ENCODE measurements at places on chromosomes 6 and 20.

DNA sequence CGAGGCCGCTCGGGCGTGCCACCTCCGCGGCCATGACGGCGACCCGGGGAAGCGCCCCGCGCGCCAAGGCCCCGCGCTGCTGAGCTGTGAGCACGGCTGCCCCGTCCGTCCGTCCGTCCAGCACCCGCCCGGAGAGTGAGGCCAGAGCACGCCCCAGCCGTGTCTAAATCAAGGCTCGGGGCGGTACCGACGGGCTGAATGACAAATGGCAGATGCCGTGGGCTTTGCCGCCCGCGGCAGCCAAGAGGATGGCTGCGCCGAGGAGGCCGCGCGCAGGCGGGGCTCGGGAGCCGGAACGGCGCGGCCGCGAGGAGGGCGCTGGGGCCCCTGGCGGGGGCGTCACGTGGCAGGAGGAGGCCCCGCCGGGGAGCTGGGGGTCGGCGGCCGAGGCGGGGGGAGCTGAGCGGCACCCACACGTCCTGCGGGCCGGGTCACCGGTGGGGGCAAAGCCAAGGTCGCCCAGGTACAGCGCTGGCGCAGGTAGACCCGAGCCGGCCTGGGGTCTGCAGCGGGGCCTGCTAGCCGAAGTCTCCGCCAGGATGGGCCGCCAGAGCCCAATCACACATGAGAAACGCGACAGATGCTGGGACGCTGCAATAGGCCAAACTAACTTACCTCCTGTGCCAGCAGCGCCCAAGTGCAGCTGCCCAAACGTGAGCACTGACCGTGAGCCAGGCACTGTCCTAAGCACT, at the start of gene PLAGL1:
PLAGL1 (minus strand) TSS at position 140 of the 692 bp plus-strand sequence. CDS start 60,123 bp downstream, outside the sequence.
- DNase-seq: no peak

GRCh38 chr6:118895859-118896258, 1.9 kb downstream of the ASF1A start:
- DNase-seq: no peak

GRCh38 chr6:143429970-143430369, 20.5 kb downstream of the ADAT2 start:
- DNase-seq: no peak

GRCh38 chr6:87333591-87334181, 4.6 kb upstream of the GJB7 start:
- DNase-seq: no peak

DNA sequence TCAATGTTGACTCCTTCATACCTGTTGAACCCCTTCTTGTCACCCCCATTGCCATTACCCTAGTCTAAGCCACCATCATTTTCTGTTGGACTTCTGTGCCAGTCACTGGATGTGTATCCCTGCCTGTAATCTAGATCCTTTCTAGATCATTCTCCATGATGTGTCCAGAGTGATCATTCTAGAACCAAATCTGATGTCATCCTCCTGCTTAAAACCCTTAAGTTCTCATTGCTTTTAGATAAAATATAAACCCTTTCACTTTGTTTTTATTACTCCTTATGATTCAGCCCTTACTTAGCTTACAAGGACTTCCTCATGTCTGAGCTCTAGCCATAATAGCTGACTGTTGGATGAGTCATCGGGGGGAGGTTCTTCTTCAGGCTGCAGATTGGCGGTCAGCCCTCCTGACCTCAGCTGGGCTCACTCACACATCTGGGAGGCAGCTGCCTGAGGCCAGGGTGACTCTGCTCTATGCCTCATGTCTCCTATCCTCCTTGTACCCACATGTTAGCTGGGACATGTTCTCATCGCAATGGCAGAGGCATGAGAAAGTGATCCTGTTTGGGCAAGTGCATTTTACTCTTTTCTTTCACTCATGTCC, 287.6 kb downstream of the ESR1 start:
- DNase-seq: no peak

DNA sequence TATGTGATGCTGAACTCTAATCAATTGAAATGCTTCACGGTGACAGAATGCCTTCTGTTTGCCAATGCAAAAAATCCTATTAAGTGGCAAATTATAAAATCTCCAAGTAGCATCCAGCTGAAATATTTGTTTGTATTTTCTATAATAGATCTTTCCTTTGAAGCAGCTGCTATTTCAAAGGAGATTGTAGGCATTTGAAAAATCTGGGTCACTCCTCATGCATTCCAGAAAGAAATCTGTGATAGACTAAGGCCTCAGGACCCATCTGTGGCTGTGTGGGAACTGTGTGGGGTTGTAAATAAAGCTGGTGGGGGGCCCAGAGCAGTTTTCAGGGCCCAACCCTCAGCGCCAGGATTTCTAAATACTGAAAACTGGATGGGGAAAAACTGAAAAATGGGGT, 216.9 kb upstream of the ARG1 start:
- no peak for DNase-seq

- no peak for DNase-seq
Measured at GRCh38 chr20:540391-541201, 3.0 kb downstream of the CSNK2A1 start.

DNA sequence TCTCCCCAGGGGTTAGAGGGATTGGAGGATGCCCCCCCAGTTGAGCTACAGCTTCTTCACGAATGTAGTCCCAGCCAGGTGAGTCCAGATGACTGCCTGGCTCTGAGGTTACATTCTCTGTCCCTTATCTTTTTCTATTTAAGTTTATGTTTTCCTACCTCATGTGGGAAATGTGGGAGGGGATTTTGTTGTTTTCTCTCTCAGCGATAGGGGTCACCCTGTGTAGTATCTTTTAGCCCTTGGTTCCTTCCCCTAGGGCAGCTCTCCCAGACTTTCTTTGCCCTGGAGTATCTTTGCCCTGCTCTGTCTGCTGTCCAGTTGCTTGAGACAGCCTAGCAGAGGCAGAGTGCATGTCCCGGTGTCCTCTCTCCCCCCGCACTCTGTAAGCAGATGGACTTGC, 5.8 kb downstream of the FANCE start:
- no peak for DNase-seq

- no peak for DNase-seq
Measured at GRCh38 chr6:7633361-7633760, 43.4 kb downstream of the SNRNP48 start.

DNA sequence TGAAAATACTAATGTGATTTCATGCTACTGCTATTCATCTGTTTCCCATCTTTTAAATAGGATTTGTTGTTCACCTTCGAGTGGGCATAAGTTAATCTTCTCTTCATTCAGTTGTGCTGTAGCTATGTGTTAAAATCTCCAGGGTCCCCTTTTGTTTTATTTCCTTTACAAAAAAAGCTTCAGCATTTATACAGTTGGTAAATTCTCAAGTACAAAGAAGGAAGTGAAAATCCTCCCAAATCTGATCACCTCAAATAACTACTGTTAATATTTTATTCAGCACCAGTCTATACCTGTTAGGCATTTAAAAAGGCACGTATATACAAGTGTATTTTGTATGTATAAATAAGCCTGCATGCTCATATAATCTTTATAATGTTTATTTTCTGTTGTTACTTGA, 251.2 kb downstream of the TMEM242 start:
- no peak for DNase-seq

DNA sequence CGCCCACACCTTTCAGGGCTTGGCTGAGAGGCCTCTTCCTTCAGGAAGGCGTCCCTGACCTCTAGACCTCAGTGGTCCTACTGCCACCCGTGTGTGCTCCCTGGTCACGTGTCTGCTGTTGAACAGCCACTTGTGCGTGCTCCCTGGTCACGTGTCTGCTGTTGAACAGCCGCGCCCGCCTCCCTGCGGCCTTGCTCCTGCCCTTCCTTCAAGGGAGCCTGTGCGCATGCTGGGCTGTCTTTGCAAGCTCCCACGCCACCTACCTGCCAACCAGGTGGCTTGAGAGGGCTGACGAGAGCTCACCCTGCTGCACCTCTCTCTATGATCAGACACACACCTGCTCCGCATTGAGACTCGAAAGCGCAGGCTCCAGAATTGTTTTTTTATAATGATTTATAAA, 179.3 kb downstream of the BMP7 start:
- no peak for DNase-seq

DNA sequence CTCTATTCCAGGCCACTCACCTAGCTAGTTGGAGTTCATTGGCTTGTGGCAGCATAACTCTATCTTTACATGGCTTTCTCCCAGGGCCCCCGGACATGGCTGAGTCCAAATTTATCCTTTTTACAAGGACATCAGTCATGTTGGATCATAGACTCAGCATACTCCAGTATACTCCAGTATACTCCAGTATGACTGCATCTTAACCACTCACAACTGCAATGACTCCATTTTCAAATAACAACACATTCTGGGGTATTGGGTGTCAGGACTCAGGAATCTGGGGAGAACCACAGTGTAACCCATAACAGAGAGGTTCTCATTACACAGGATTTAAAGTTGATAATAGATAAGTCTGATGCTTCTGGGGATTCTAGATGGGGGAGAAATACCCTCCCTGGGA, 53.8 kb upstream of the TSHZ2 start:
- no peak for DNase-seq

DNA sequence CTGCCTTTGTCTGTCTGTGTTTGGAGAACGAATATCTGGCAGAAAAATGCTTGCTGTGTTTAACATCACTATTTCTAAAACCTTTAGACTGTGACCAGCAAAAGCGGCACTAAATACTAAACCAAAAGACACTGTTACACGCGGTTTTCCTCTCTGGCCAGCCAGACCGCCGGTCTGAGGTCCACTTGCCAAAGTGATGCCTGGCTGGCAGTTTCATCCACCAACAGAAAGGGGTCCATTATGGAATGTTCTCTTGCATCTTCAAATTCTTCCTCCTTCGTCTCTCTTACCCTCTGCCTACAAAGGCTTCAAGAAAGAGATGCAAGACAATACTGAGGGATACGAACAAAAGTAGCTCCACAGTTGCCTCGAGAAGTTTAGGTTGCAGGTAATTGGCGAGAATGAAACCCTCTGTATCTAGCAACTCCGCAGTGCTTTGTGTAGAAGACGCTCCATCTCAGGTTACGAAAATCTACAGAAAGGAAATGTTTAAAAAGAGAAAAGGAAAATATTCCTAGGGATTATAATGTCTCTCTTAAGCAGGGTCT, 176.6 kb downstream of the TRIM27 start:
- no peak for DNase-seq

DNA sequence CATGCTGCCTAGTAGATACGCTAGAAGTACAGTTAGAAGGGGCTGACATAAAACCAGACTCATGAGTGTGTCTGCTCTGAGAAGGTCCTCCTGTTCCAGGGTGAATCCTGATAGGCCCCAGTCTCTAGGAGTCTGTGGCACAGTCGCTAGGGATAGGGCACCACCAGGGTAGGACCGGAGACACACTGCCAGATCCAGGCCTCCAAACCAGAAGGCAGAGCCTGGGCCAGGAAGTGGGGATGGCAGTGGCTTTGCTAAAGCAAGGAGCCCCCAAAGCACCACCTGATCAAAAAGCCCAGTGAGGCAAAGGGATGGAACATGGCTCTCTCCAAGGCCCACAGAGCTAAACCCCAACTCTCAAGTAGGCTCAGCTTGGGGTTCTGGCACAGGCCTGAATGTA, 21.6 kb downstream of the MDGA1 start:
- DNase-seq: no peak

DNA sequence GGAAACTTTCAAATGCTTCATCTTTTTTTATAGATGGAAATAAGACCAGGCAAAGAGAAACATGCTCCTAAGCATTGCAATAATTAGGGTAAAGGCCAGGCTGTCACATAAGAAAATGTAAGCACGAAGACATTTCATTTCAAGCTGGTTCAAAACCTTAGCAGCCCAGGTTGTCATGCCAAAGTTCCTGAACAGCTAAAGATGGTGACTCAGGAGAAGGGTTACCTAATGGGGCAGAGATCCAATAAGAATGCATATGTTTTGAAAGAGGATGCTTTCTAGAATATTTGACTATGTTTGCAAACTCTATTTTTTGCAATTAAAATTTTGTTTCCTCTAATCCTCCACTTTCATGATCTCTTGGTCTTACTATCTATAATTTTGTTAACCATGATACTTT, 65.6 kb upstream of the PHACTR2 start:
- DNase-seq: no peak

DNA sequence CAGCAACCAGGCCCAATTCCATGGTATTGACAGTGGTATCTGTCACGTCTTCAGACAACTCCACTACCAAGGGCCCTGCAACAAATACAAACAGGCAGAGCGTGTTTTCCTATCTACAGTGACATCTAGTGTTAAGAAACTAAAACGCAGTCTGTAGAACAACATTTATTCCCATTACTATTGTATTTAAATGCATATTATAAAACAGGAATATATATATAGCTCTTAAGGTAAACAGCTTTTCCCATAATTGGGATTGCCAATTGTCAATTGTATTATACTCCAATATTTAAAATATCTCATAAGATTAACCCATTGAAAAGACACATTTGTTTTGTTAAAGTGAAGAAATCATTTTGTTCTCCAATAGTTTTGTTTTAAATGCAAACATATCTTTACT, 97.2 kb downstream of the KIF16B start:
- no peak for DNase-seq

- DNase-seq: no peak
Measured at GRCh38 chr6:13300643-13301590, 27.4 kb downstream of the TBC1D7 start.

DNA sequence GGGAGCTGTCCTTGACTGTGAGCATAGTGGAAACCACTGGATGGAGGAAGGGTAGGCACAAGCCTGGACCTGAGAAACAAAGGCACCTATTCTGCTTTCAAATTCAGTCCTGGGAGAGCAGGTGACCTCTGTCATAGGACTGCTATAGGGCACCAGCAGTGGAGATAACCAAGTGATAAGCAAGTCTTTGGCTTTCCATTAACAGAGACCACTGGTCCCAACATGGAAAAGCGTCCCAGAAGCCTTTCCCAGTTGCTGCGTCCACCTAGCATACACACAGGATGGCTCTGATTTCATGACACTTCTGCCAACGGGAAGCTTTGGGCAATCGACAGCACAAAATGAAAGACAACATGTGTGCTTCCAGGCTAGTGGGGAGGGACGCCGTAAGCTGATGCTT, 8.9 kb downstream of the SLC22A3 start:
- no peak for DNase-seq

DNA sequence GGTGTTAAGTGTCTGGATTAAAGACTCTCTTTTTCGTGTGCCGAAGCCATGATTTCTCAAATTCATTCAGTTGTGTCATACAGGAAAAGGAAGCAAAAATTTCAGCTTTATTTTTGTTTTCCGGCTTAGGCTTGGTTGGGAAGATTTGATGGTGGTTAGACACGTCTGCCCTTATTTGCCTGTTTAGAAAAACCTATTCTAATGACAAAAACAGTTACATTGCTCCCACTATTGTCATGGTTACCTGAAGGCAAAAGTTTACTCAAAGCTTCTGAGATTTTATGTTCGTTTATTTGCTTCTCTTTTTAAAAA, 982 bp downstream of the DNAJC5 start:
- no peak for DNase-seq

GRCh38 chr6:169160855-169161560, 92.6 kb downstream of the THBS2 start:
- no peak for DNase-seq

GRCh38 chr20:62621251-62622110, 20.8 kb upstream of the SLCO4A1 start:
- no peak for DNase-seq

DNA sequence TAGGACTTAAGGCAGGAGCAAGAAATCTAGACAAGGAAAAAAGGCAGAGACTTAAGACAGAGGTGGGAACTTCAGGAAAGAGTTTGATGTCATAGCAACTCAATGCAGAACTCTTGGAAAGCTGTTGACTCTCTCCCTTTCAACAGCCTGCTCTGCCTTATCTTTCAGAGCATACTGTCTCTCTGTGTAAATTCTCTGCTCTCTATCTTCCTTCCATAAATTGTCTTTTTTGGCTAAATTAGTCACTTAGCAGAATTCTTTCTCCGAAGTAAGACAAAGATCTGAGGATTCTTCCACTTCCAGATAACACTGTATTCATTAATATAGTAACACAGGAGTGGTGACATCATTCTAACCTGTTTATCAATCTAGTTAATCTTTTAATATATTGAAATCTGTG, 80.2 kb downstream of the PLG start:
- DNase-seq: no peak
